ENCODE measurements at places on chromosomes 7 and 10.

- no peak for DNase-seq
Observed at GRCh38 chr10:20058135-20058534, 241.9 kb downstream of the PLXDC2 start.

DNA sequence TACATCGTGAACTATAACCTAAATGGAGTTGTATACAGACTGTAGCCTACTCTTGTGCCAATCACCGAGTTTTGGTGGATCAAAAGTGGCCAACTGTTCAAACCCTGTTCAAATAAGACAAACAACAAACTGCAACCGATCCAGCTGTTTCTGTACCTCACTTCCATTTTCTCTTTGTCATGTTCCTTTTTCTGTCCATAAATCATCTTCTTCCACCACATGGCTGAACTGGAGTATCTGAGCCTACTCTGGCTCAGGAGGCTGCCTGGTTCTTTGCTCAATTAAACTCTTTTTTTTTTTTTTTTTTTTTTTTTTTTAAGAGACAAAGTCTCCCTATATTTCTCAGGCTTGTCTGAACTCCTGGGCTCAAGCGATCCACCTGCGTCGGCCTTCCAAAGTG is 59.0 kb upstream of the NPVF start:
- DNase-seq = no peak

DNA sequence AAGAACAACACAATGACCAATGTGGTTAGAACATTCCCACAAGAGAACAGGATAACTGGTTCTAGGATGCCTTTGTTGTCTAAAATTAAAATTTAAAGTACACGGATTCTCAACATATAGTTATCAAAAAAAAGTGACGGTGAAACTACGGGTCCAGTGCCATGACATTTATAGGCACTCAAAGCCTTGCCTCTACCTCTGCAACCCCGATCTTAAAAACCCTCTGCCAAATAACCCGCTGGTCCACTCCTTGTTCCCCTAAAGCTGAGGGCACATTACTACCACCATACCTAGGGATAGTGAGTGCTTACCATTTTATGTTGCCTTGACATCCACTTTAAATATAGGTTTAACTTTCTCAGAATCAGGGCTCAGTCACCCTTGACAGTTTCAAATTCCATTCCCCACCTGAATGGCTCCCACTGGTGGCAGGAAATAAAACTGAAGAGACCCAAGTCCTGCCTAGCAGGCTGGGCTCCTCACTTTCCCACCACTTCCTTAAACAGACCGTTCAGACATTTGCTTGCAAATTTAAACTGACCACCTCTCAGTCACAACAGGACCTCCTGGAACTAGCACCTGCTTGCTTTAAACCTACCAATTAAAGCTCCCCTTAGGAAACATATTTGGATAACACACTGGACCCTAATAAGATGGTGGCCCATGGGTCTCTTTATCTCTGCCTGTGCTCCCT is 169.9 kb upstream of the ASAH2 start:
- peak; percentile 22 for DNase-seq

GRCh38 chr10:34454590-34455261 is 360.4 kb downstream of the PARD3 start:
- no peak for DNase-seq

- DNase-seq = no peak
Observed at GRCh38 chr7:121167971-121168370, 160.8 kb upstream of the WNT16 start.

DNA sequence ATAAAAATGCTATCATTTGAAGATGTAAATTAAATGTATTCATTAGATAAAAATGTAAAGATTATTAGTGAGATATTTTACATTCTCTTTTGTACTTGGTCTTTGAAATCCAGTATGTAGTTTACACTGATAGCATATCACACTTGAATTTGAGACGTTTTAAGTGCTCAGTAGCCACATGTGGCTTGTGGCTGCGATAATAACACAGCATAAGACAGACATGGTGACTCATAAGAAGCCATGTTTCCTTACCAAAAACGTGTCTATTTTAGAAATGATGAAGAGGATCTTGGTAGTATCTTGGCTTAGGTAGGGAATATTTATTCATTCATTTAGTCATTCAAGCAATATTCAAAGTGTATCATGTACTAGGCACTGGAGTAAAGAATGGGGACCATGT is 149.3 kb downstream of the POU6F2 start:
- no peak for DNase-seq

GRCh38 chr7:81300753-81301152 is 381.9 kb upstream of the SEMA3C start:
- DNase-seq = no peak

GRCh38 chr7:72037516-72037915 is 374.6 kb downstream of the CALN1 start:
- DNase-seq = no peak

DNA sequence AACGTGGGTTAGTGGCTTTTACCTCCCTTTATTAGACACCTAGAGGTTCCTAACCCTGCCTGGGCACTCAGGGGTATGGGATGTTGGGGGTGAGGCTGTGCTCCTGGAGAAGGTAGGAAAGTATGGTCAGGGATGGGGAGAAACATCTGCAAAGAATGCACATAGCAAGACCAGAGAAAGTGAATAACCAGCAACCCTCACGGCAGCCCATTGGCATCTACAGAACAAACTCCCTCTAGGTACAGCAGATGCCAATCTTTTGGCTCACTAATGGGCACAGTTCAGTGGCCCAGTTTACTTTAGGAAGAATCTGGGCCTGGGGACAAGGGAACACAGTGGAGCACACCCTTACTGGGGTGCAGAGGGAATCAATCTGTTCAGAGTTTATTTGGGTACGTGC is 143.9 kb downstream of the JAZF1 start:
- DNase-seq = no peak

- no peak for DNase-seq
Observed at GRCh38 chr7:121212036-121212435, 116.8 kb upstream of the WNT16 start.

DNA sequence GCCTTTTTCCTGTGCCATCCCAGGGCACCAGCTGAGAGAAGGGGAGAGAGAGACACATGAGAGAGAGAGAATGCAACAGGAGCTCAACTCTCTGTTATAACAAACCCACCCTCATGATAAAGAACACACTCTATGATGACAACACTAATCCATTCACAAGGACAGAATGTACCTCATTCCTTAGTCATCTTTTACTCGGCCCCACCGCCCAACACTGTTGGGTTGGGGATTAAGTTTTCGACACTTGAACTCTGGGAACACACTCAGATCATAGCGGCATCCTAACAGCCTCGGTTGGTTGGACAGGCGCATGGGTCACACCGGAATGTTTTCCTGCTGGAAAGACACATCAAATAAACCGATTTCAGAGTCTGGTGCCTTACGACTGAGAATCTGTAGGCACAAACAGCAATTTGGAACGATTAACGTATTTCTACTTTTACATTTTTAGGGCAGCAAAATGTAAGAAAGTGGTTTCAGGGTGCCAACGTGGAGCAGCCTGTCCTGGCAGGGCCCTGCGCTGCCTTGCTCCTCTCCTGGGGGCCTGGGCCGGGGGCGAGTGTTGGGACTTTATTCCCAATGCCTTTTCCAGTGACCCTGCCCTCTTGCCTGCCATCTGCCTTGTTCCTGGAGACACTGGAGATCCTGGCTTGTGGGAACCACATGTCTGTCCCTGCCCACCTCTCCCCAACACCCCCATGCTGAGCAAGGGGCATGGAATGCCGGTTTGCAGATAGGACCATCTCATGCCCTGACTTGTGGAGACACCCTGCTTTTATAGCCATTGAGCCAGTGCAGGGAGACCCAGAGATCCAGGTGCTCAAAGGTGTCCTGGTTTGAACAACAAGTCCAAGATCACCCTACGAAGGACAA is 287.0 kb downstream of the TCERG1L start:
- no peak for DNase-seq

DNA sequence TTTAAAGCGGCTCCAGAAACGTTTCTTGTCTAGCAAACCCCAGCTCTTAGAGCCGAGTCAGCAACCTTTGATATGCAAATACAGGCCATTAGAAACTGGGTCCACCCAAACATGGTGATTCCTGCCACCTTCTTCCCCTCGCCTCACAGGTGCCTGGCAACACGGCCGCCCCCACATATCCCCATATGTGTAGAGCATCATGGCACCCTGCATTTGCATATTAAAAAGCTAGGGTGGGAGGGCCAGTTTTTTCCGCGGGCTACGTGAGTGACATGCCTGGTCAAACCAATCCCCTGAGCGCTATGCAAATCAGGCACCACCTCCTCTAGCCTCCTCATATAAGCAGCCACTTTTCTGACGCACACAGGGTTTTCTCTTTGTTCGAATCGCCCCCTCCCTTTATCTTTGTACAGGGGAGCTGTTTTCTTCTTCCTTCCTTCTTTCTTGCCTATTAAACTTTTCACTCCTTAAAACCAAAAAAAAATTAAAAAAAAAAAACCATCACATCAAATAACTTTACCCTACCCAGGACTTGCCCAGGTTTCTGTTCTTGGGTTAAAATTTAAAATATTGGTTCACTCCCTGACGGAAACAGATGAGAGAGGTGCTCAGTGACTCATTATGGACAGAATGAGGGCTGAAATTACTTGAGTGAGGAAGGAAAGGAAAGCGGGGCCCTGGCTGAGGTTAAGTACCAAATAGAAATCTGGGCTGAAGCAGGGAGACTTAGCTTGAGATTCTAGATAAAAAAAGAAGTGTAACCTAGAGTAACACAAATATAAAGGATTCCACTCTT is 59.8 kb downstream of the COA1 start:
- no peak for DNase-seq

DNA sequence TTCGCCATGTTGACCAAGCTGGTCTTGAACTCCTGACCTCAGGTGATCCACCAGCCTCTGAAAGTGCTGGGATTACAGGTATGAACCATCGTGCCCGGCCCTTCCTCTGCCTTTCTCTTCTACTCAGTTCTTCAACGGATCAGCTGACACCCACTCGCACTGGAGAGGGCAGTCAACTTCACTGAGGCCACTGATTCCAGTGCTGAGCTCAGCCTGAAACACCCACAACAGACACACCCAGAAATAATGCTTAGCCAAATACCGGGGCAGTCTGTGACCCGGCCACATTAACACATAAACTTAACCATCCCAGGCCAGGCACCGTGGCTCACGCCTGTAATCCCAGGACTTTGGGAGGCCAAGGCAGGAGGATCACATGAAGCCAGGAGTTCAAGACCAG is 119.3 kb upstream of the CHST15 start:
- DNase-seq = no peak

GRCh38 chr7:29214816-29215215 is 20.2 kb downstream of the CHN2 start:
- DNase-seq = no peak

GRCh38 chr7:2499719-2500430 is 19.7 kb upstream of the LFNG start:
- no peak for DNase-seq

- DNase-seq = no peak
Observed at GRCh38 chr10:62162261-62162981, 106.2 kb downstream of the RTKN2 start.

GRCh38 chr10:7424315-7424714 is 13.5 kb upstream of the SFMBT2 start:
- no peak for DNase-seq

DNA sequence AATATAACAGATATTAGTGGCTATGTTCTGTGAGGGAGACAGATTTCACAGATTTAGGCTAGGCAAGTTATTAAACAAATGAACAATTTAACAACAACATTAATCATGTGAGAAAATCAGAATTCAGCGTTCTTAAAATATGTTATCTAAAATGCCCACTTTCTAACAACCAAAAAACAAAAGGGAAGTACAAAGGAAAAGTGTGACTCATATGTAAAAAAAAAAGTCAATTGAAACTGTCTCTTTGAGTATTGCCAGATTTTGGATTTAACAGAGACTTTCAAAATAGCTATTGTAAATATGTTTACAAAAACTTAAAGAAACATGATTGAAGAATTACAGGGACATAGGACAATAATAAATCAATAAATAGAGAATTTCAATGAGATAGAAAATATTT is 34.8 kb upstream of the ARHGAP22 start:
- no peak for DNase-seq

DNA sequence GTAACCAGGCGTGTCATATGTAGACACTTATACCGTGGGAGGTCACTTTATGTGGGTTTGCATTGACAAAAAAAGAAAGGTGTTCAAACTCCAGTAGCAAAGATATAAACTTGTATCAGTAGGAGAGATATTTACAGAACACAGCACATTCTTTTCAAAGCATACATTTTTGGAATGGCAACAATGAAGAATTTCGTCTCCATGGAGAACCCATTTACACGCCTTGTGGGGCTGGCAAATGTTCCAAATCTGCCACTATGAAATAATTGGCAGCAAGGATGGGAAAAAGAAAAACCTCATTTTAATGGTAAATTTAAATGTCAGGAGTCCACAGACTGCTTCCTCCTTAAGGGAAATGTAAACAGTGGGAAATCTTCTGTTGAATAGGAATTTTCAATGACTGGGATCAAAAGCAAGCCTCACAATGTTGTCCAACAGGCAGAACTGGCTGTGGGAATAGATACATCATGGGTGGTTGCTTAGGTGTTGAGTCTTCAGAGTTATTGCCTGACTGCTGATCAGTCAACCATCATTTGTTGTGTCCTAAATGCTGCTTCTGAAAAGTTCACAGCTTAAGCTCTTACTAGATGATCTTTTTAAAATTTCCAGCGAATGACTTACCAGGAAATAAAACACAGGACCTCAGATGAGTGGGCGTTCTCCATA is 256.6 kb upstream of the SEMA3C start:
- DNase-seq = no peak

- no peak for DNase-seq
Observed at GRCh38 chr7:39528849-39529248, 37.4 kb upstream of the YAE1 start.

DNA sequence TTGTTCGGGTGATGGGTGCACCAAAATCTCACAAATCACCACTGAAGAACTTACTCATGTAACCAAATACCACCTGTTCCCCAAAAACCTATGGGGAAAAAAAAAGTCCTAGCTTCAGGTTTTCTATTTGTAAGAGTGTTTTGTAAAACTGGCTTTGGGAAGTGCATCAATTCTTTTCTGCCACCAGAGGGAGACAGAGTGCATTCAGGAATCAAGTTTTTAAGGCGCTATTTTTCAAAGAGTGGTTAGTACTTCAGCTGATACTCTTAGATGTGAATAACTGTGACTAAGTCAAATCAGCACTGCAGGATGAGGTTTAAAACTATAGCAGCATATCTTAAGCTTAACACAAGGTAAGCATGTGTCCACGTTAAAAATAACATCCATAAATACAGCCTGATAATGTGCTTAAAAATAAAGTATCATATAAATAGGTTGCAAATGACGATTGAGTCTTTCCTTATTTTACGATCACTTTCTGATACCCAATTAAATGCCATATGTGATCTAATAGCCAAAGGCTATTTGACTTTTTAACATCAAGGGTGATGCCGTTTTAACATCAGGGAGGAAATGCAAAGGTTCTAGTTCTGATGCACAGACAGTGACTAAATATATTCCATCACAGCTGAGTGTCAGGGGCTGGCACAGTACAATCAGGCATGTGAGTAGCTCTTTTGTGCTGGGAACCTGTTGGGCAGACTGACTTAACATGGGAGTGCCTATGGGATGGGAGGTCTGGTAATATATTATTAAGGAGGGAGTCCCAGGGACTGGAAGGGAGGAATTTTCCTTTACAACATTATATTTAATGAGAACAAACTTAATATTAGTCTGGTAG is 10.6 kb upstream of the LYZL2 start:
- DNase-seq = peak; percentile 65

Data from AG08395 (cell line).